ENCODE measurements at places on chromosomes 4 and X.
A peak's percentile ranks its signal among the peaks of the same experiment; 100 is the strongest.

DNA sequence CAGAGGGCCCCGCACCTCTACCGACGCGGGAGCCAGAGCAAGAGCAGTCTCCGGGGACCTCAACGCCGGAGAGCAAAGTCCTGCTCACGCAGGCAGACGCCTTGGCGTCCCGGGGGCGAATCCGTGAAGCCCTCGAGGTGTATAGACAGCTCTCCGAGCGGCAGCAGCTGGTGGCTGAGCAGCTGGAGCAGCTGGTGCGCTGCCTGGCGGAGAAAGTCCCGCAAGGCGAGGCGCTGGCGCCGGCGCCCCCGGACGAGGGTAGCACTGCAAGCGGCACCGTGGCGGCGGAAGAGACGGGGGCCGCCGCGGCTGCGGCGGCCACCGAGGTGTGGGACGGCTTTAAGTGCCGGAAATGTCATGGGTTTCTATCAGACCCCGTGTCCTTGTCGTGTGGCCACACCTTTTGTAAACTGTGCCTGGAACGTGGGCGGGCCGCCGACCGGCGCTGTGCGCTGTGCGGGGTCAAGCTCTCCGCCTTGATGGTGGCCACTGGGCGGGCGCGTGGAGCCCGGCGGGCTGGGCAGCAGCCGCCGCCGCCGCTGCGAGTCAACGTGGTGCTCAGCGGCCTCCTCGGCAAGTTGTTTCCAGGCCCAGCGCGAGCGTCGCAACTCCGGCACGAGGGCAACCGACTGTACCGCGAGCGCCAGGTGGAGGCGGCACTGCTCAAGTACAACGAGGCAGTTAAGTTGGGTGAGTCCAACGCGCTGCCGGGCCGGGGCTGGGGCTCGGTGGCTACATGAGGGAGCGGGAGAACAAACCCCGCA lies 672 bp downstream of the LONRF3 start:
- peak; percentile 28 for DNase-seq

DNA sequence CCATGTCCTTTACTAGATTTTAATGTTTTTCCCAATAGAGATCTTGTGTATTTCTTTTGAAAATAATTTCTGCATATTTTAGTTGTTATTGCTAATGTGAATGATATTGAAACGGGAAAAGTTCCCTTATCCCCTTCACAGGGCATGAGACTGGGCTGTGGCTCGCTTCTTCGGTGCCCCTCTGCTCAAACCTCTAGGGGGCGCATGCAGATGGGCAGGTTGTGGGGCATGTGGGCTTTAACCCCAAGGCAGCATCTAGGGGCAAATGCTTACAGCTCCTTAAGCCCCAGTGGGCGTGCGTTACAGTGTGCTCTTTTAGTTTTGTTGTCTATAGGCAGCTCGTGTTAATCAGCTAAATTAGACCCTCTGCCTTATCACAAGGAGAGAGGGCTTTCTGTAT lies 194.7 kb downstream of the OPHN1 start:
- DNase-seq: no peak

DNA sequence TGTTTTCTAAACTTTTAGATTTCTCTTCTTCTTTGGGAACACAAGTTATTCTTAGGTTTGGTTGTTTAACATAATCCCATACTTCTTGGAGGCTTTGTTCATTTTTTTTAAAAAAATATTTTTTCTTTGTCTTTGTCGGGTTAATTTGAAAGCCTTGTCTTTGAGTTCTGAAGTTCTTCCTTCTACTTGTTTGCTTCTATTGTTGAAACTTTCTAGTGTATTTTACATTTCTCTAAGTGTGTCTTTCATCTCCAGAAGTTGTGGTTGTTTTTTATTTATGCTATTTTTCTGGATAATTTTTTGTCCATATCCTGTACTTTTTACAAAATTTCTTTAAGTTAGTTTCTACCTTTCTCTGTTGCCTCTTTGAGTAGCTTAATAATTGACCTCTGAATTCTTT lies 116.1 kb downstream of the NPNT start:
- no peak for DNase-seq

DNA sequence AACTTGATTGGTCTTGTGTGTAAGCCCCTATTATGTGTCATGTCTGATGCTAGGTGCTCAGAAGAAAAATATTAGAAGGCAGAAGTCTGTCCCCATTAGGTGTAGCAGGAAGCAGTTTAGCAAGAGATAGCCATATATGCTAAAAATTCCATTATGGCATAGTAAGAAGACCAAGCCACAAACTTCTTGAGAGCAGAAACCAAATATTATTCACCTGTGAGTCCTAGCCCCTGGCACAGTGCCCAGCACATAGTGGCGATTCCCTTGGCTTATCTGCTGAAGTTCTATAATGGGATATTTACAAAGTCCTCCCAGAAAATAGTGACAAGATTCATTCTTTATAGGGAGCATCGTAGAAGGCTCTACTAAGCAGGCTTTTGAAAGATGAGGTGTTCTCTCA lies 174.4 kb downstream of the RAB28 start:
- DNase-seq: no peak

DNA sequence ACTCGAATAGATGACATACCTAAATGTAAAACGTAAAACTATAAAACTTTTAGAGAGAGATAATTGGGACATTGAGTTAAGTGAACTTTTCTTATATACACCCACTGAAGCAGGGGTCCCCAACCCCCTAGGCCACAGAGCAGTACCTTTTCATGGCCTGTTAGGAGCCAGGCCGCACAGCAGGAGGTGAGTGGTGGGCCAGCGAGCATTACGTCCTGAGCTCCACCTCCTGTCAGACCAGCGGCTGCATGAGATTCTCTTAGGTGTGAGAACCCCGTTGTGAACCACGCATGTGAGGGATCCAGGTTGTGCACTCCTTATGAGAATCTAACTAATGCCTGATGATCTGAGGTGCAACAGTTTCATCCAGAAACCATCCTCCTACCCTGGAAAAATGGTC lies 114.8 kb downstream of the HMX1 start:
- no peak for DNase-seq

DNA sequence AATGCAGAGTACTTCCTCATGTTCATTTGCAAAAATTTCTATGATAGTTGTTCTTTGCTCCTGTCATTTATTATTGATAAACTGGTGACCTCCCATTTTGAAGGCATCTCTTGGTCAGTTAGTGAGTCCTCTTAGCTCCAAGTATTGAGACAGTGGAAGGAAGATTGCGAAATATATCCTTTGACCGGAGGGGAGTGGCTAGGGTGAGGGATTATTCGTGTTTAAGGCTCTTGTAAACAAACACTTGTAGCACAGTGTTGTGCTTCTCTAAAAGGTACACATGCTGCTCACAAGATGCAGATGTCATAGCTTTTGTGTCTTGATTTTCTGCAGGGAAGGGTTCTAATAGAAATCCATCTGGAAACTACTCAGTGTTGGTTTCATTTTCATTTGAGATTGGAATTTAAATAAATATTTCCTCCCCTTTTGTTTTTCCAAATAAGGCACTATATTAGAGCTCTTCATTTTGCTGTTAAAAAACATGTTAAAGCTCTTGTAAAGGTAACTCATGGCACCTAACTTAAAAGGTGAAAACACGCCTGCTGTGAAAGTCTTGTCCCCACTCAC lies 21.8 kb downstream of the TXLNG start:
- no peak for DNase-seq

DNA sequence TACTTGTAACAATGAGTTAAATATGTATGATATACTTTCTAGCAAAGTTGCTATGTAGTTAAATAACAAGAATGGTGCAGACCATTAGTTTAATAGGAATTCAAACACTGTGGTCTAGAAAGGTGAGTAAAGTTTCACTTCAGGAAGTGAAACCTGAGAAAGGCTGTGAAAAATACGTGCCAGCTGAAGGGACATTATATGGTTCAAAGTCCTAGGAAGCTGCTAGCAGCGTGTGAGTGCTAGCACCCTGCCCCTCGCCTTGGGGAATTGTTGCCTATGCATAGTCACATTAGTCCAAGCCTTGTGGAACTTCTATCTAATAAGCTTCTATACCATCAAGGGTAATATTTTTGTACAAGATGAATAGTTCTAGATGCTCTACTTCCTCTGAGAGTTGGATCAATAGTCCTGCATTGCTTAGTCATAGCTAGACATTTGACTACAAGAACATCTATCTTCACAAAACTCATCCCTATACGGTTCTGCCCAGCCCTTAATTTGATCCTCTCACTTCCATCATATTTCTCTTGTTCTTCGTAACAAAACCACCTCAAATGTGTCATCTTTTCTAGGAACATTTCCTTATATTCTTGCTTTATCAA lies 45.8 kb upstream of the ARSJ start:
- no peak for DNase-seq

- DNase-seq: peak; percentile 8
Measured at GRCh38 chr4:137310593-137311490, 221.5 kb downstream of the PCDH18 start.

DNA sequence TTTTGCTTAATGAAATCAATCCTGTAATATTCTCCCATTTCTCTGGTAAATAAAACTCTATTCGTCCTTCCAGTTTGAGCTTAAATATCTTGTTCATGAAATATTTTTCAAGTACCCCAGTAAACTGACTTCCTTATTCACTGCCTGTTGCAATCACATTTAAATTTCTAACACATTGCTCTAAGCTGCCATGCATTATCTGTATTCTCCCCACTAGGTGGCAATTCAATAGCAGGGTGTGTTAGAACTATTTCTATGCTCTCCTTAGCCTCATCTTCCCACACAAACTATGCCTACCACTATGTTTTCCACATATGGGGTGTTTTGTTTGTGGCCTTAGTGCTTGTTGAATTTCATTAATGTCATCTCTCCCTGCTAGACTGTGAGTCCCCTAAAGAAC lies 377.1 kb upstream of the HS3ST1 start:
- peak; percentile 49 for DNase-seq

GRCh38 chr4:182192511-182193181 lies 50.6 kb upstream of the TENM3 start:
- DNase-seq: no peak

DNA sequence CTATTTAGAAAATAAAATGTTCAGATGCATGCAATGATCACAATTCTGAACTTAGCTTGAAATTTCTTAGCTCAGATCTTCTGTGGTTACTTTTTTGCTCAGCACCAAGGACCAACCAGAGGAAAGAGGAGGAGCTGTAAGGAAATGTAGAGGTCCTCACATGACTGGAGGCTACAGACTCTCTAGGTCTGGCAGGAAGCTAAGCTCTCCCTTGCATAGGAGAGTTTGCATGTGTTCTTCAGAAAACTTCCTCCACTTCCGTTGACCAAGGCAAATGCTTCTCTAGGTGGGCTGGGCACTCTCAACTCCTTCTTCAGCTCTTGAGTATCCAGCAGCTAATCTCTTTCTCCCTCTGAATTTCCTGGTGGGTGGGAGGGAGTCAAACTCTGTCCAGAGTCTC lies 119.6 kb downstream of the BTC start:
- no peak for DNase-seq

GRCh38 chr4:77653162-77653758 lies 47.6 kb downstream of the CXCL13 start:
- DNase-seq: no peak

- no peak for DNase-seq
Measured at GRCh38 chr4:66805582-66805981, 739.7 kb downstream of the CENPC start.

DNA sequence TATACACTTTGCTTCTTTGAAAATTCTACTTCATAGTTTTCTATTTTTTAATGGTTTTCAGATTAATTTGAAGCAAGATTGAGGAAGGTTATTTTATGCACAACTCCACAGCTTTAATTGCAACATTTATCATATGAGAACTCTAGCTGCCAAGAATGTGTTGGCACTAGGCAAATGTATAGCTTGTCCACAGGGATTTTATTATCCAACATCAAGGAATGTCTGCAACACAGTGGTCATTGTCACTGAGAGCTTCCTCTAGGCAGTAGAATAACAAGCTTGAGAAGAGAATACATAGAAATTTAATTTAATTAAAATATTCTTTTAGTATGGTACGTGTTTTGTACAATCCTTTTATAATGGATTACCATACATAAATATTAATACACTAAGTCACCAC lies 1600.8 kb downstream of the ARAP2 start:
- no peak for DNase-seq

DNA sequence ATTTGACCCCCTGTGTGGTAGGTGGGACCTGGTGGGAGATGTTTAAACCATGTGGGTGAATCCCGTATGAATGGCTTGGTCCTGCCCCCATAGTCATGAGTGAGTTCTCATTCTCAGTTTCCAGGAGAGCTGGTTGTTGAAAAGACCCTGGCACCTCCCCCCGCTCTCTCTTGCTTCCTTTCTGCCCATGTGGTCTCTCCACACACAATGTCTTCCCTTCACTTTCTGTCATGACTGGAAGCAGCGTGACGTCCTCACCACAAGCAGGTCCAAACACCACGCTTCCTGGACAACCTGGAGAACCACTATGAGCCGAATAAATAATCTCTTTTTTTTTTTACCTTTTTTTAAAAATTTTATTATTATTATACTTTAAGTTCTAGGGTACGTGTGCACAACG lies 3.5 kb upstream of the CSF2RA start:
- no peak for DNase-seq

GRCh38 chr4:140243278-140243753 lies 89.3 kb upstream of the MAML3 start:
- DNase-seq: peak; percentile 28

- DNase-seq: no peak
Measured at GRCh38 chr4:43607400-43607799, 714.9 kb downstream of the GRXCR1 start.

GRCh38 chr4:80015407-80016189 lies 57.4 kb downstream of the ANTXR2 start:
- DNase-seq: no peak

GRCh38 chr4:106365613-106366012 lies 3.0 kb downstream of the GIMD1 start:
- DNase-seq: no peak

DNA sequence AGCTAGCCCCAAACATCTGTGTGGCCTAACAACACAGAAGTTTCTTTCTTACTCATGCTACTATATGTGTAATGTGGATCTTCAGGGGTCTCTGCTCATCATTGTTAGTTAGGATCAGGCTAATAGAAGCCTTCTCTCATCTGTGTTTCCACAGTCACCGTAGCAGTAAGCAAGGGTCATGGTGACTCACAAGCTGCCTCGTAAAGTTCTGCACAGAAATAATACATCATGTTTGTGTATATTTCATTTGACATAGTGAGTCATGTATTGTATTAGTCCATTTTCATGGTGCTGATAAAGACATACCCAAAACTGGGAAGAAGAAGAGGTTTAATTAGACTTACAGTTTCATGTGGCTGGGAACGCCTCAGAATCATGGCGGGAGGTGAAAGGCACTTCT lies 38.7 kb downstream of the SLC4A4 start:
- no peak for DNase-seq

DNA sequence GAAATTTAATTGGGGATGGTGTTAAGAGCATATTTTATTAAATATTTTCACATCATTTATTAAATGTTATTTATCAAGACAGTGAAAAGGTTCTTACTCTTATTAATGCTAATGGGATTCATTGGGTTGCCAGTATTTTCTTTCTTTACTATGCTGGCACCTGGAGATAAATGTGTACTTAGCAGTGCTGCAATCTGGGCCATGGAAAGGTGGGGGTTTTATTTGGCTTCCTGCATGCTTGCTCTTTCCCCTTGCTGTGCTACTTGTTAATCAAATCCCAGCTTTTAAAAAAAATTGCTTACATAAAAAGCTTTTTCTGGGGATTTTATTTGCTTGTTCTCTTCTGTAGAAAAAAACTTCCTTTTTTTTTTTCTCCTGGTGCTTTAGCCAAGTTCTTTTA lies 48.3 kb downstream of the ZAR1 start:
- DNase-seq: no peak

All from NCI-H1694 treated with DMSO at 0.1 percent for 48 hours (cell line).